ENCODE measurements at places on chromosomes 16 and 17.

GRCh38 chr16:89742948-89743347 lies 21.6 kb downstream of the ZNF276 start:
- no peak for DNase-seq

DNA sequence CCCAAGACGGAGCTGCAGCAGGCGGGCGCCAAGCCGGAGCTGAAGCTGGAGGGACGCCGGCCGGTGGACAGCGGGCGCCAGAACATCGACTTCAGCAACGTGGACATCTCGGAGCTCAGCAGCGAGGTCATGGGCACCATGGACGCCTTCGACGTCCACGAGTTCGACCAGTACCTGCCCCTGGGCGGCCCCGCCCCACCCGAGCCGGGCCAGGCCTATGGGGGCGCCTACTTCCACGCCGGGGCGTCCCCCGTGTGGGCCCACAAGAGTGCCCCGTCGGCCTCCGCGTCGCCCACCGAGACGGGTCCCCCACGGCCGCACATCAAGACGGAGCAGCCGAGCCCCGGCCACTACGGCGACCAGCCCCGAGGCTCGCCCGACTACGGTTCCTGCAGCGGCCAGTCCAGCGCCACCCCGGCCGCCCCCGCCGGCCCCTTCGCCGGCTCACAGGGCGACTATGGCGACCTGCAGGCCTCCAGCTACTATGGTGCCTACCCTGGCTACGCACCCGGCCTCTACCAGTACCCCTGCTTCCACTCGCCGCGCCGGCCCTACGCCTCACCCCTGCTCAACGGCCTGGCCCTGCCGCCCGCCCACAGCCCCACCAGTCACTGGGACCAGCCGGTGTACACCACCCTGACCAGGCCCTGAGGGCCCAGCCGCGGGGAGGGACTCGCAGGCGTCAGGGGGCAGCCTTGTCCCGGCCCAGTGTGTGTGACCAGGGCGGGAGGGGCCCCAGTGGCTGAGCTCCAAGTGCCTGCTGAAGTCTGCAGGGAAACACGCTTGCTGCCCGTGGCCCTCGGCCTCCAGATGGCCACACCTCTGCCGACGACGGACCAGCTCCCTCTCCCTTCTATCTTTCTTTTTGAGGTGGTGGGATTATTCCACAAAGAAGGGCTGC lies 3.4 kb downstream of the SOX8 start:
- DNase-seq, result no peak

GRCh38 chr17:64281962-64282752 lies 19.1 kb upstream of the TEX2 start:
- peak; percentile 53 for DNase-seq

GRCh38 chr17:77549726-77550366 lies 408.7 kb upstream of the TNRC6C start:
- no peak for DNase-seq

DNA sequence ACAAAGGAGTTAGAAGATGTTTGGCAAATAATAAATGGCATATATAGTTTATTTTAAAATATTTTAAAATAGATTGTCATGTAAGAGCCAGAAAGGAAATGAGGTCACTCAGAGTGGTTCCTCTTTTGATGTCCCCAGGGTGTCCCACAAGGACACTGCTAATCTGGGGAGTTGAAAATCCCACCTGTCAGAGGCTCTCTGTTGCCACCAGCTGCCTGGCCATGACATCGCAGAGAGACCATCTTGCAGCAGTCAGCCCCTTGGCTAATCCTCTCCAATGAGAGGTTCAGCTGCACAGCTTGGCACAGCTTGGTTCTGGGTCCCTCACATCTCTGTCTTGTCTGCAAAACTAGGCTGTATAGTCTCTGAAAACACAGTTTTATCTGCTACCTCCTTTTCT lies 11.0 kb upstream of the RBFOX1 start:
- DNase-seq, result no peak

- DNase-seq, result no peak
Observed at GRCh38 chr17:49063652-49064051, 66.5 kb downstream of the IGF2BP1 start.

Measured in left lobe of liver (tissue), 2 donors.